ENCODE measurements at places on chromosomes 1 and 21. TPM values are rescaled to one million over a fixed set of nuclear protein-coding genes. Genes with fewer than 3 reads are reported as not detected.

DNA sequence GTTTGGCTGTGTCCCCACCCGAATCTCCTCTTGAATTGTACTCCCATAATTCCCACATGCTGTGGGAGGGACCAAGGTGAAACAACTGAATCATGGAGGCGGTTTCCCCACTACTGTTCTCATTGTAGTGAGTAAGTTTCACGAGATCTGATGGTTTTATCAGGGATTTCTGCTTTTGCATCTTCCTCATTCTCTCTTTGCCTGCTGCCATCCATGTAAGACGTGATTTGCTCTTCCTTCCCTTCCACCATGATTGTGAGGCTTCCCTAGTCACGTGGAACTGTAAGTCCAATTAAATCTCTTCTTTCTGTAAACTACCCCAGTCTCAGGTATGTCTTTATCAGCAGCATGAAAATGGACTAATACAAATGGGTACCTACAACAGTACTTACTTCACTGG is 73.5 kb downstream of the PIK3R3 start:
- H3K4me3 ChIP-seq = no peak overlapping the region
- H3K27ac ChIP-seq = no peak overlapping the region
- no peaks in the 10 kb centered on the region for H3K4me1 ChIP-seq

- no peak overlapping the region for H3K4me3 ChIP-seq
- no peaks in the 10 kb centered on the region for H3K4me1 ChIP-seq
- DNase-seq = no peak
- H3K27me3 ChIP-seq = peaks cover 3% of the 10 kb centered on the region
- no peaks in the 10 kb centered on the region for H3K36me3 ChIP-seq
- H3K27ac ChIP-seq = no peak overlapping the region
These were observed 19.1 kb upstream of the KCNA10 start for GRCh38 chr1:110538075-110538474.

PIGR gene
- 381 TPM for total RNA-seq

LRRC71 gene
- total RNA-seq = 17.2 TPM

G0S2 gene
- total RNA-seq = 53.4 TPM

DNA sequence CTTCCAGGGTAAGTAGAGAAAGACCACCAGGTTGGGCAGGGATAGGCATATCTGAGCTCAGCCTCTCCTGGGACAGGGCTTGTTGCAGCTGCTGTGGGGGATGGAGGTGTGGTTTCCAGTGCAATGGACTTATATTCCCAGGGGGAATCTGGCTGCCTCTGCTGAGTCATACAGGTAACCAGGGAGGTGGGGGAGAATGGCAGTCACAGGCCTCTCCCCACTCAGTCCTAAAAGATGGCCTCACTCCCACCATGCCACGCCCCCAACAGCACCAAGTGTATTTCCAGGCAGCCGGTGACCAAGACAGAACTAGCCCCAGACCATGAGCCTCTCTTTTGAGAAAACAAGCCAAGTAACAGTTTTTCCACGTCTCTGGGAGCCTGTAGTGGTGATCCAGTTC is 1240.7 kb downstream of the BRINP3 start:
- H3K27ac ChIP-seq = no peak overlapping the region
- no peaks in the 10 kb centered on the region for H3K36me3 ChIP-seq
- H3K4me3 ChIP-seq = no peak overlapping the region

DNA sequence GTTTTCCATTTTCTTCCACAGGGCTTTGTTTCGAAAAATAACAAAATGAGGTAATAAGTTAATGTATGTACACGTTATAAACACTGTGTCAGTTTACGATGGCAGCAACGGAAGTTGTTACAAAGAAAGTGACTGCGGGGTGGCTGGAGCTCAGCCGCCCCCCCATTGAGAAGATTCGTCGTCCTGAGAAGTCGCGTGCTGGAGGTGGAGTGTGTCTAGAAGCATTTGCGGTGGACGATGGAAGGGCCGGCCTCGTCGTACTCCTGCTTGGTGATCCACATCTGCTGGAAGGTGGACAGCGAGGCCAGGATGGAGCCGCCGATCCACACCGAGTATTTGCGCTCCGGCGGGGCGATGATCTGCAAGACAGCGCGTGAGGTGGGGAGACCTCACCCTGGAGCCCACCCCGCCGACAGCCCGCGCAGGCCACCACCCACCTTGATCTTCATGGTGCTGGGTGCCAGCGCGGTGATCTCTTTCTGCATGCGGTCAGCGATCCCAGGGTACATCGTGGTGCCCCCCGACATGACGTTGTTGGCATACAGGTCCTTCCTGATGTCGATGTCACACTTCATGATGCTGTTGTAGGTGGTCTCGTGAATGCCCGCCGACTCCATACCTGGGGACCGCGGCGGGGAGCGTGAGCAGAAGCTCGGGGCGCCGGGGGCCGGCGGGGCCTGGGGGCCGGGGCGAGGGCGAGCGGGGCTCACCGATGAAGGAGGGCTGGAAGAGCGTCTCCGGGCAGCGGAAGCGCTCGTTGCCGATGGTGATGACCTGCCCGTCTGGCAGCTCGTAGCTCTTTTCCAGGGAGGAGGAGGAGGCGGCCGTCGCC is 2.4 kb downstream of the ACTA1 start:
- H3K27ac ChIP-seq = no peak overlapping the region
- no peaks in the 10 kb centered on the region for H3K36me3 ChIP-seq
- DNase-seq = no peak

- H3K4me3 ChIP-seq = no peak overlapping the region
- H3K36me3 ChIP-seq = no peaks in the 10 kb centered on the region
- no peaks in the 10 kb centered on the region for H3K4me1 ChIP-seq
These were observed 183.8 kb downstream of the LMX1A start for GRCh38 chr1:165172666-165173065.

CAPN9 gene
- 13.2 TPM for total RNA-seq

GRCh38 chr1:179177182-179177581 is 52.3 kb downstream of the ABL2 start:
- H3K36me3 ChIP-seq = no peaks in the 10 kb centered on the region
- H3K4me1 ChIP-seq = peaks cover 8% of the 10 kb centered on the region
- H3K27me3 ChIP-seq = no peaks in the 10 kb centered on the region

Data from lung (tissue), 17 donors.